Brain (organoid and tissue), 16 donors: ENCODE measurements at places on chromosomes 4 and X. TPM values are rescaled to one million over a fixed set of nuclear protein-coding genes. Genes with fewer than 3 reads are reported as not detected.

- no peak for DNase-seq
Observed at GRCh38 chr4:178165251-178165950, 723.2 kb upstream of the AGA start.

The C4orf36 gene
- polyA plus RNA-seq, result 1.0 TPM

DNA sequence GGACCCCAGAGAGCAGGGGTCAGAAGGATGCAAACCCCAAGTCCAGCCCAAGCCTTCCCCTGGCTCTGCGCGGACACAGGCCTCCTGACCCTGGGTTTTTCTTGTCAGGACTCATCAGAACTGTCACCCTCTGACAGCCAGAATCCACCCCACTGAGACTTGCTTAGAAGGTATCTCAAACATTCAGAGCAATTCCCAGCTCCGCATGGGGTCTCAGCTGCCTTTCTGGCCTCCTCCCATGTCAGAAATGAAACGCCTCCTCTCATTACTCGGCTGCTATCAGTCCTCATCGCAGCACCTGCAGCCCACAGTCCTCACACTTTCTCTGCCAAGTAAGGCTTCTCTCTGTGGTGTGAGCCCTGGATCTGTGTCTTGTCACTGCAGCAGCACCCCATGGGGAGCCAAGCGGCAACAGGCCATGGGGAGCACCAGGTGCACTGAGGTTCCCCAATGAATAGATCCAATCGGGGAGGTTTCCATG is 97.8 kb downstream of the WFS1 start:
- peak; percentile 44 for DNase-seq

GRCh38 chrX:47562615-47563243 is 1.7 kb downstream of the ARAF start:
- no peak for DNase-seq

DNA sequence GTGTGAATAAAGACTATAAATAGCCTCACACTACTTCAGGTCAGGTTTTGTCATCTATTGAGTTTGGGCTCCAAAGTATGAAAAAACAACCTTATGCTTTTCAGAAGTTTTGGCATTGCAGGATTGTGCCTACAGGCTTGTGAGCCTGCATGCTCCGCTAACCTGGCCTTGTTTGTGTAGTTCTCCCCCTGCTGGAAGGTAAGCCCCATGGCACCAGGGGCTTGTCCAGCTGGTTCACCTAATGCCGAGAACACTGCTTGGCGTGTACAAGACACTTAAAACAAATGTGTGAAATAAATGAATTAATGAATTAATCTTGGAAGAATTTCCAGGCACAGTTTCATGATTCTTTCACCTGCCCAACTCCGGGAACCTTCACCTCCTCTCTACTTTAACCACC is 1.8 kb upstream of the HSD17B10 start:
- DNase-seq, result peak; percentile 66

The MAGEA1 gene
- not detected for polyA plus RNA-seq

The AKAP4 gene
- not detected for polyA plus RNA-seq

DNA sequence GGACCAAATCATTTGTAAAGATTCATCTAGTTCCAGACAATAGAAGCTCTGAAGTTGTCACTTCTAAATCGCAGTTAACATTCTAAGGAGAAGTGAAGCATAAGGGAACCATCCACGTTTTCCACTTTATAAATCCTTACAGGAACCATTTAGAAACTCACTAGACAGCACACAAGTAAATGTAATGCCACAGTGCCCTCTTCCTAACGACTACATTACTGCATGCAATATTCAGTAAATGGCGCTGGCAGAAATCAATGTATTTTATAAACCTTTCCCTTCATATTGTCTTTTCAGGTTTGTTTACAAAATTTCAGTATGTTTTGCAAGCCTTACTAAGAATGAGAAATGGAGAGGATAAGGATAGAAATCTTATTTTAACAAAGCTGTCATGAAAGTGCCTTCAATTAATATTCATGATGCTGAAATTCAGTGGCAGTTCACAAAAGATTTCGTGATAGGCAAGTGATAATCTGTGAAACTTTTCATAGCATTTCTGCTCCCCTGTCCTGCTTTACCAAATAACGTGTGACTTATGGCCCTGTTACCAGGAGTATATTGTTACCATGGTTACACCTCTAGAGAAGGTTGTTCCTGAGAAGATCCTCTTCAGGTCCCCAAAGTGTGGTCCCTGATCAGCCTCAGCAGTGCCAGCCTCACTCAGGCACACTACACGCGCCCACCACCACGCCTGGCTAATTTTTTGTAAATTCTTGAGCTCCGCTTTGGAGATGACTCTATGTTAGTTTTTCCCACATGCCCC is 54.2 kb downstream of the TMA16 start:
- DNase-seq, result peak; percentile 87

GRCh38 chrX:97211070-97211469 is 327.4 kb downstream of the RPA4 start:
- no peak for DNase-seq

The FAM47A gene
- polyA plus RNA-seq, result not detected

DNA sequence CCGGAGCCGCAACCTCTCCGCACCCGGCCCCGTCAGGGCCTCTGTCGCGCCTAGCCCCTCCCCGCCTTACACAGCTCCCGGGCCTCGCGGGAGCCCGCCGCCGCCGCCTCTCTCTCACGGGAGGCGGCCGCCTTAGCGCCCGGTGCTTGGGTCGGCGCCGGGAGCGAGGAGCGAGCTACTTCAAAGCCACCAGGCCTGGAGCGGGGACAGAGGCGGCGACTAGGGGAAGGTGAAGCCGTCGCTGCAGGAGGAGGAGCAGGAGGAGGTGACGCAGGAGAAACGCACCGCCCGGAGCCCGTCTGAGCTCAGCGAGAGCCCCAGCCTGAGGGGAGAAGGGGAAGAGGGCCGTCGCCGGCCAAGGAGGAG is 250 bp downstream of the USP9X start:
- peak; percentile 65 for DNase-seq

The ADAMTS3 gene
- polyA plus RNA-seq, result 0.08 TPM

GRCh38 chr4:146099585-146099984 is 75.9 kb upstream of the LSM6 start:
- no peak for DNase-seq

GRCh38 chr4:48243887-48244286 is 25.8 kb downstream of the TEC start:
- no peak for DNase-seq

The GC gene
- not detected for polyA plus RNA-seq

DNA sequence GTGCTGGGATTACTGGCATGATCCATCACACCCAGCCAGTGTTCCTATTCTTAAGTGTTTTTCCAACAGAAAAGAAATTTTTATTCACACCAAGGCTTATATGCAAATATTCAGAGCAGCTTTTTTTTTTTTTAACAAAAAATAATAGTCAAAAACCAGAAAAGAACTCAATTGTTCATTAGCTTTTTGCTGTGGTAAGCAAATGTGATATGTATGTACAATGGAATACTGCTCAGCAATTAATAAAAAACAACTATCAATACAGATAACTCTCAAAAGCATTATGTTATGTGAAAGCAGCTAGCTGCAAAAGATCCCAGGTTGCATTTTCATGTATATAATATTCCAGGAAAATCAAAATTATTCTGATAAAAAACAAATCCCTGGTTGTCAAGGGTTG is 132.3 kb downstream of the SLIT2 start:
- no peak for DNase-seq

The PAGE2B gene
- not detected for polyA plus RNA-seq

The VSIG4 gene
- 10.5 TPM for polyA plus RNA-seq

The PABPC4L gene
- polyA plus RNA-seq, result 0.07 TPM

The MEPE gene
- polyA plus RNA-seq, result not detected

The FIP1L1 gene
- polyA plus RNA-seq, result 35.1 TPM

DNA sequence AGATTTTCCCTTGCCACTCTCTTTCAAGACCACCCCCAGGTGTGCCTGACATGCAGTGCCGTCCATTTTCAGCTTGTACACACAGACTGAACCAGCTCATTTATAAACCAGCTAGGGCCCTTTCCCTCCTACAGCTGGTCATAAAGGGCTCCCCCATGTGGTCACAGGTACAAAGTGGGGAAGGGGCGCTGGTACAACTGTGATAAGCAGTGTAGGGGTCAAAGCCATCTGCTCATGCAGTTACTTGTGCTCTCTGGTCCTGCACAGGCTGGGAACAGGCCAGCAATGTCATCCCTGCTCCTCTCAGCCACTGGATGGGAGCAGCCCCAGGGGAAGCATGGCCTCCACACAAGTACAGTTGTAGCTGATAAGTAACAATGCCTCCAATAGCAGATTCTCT is 20.6 kb downstream of the GABRQ start:
- no peak for DNase-seq

The SULT1E1 gene
- not detected for polyA plus RNA-seq

GRCh38 chr4:10106421-10107039 is 10.1 kb downstream of the WDR1 start:
- peak; percentile 41 for DNase-seq

- peak; percentile 91 for DNase-seq
Observed at GRCh38 chr4:3176367-3177229, 72.4 kb upstream of the MSANTD1 start.

DNA sequence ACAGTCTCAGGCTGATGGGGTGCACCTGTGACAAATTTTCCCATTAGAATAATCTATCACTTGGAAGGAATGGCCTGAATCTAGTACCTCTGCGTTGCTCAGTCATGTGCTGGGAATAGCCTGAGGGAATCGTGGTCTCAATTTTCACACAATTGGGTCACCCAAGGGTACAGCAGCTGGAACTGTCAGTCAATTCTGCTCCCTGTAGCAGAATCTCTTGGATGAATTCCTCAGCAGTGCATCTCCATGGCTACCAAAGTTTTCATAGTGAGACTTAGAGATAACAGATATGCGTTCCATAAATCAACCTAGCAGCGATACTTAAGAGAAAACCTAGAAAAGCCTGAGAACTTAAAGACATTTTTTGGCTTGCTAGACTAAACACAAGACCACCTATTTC is 288.7 kb upstream of the CTSO start:
- peak; percentile 79 for DNase-seq

The TSC22D3 gene
- 44.9 TPM for polyA plus RNA-seq

The SERTM2 gene
- polyA plus RNA-seq, result not detected

- no peak for DNase-seq
Observed at GRCh38 chr4:106909486-106910188, 126.5 kb downstream of the DKK2 start.

- DNase-seq, result no peak
Observed at GRCh38 chrX:68719904-68720614, 72.6 kb downstream of the STARD8 start.

DNA sequence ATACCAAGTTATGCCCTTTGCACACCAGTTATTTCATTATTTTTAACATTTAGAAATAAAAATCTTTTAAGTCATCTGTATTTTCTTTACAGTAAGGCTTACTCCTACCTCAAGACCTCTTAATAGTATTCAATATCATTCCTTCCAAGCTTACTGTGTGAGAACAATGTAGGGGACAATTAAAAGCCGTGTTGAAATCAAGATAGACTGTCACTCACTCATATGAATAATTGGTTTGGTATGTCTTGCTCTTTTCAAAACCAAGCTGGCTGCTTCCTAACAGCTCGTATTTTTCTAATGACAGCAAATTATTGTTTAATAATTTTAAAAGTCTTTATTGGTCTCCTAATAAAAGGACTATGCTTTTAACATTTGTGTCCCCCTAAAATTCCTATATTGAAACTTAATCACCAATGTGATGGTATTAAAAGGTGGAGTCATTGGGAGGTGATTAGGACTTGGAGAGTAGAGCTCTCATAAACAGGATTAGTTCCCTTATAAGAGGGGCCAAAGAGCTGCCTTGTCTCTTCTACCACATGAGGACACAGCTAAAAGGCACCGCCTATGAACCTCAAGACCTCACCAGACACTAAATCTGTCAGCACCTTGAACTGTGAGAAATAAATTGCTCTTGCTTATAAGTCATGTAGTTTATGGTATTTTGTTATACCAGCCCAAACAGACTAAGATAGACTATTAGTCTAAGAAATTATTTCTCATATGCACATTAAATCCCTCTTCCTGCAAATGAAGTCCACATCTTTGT is 4.1 kb downstream of the ABCB7 start:
- DNase-seq, result no peak

DNA sequence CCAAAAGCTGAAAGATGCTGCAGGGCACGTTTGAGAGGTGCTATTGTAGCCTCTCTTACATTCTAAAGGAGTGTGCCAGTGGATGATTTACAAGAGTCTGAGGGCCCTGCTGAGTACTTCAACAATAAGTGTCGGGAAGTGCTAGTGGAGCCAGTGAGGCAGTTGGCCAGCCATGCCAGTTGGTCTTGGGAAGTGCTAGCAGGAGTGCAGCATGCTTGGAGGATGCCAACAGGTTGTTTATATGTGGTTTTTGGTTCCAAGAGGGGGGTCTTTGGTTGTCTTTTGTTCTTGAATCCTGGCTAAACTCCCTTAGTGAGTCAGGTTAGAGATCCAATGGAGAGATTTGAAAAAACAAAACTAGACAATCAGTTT is 335.3 kb downstream of the PABPC4L start:
- peak; percentile 3 for DNase-seq

The RRH gene
- polyA plus RNA-seq, result not detected

DNA sequence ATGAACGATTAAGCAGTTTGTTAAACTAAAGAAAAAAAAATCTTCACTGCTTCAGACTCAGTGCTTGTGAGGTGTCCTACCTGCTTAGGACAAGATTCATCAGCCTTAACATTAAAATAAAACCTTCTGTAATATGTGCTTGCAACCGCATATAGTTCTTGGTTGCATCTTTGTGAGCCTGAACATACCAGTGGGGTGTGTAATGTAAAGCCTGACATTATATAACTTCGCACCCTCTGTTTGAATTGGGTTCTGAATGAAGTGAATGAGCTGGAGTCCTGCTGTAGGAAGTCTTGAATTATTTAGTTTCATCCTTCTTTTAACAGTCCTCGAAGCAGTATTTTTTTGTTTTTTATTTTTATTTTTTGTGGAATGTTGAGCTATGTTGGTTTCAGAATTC is 3.1 kb downstream of the KDM6A start:
- DNase-seq, result no peak

The ASB9 gene
- 2.0 TPM for polyA plus RNA-seq

- DNase-seq, result peak; percentile 41
Observed at GRCh38 chr4:6986072-6986780, 56.9 kb upstream of the TADA2B start.

The TKTL2 gene
- not detected for polyA plus RNA-seq
